ENCODE measurements at places on chromosomes 13 and 19.
A peak's percentile ranks its signal among the peaks of the same experiment; 100 is the strongest.

GRCh38 chr13:35389535-35389934 lies 87.0 kb downstream of the MAB21L1 start:
- DNase-seq = no peak

DNA sequence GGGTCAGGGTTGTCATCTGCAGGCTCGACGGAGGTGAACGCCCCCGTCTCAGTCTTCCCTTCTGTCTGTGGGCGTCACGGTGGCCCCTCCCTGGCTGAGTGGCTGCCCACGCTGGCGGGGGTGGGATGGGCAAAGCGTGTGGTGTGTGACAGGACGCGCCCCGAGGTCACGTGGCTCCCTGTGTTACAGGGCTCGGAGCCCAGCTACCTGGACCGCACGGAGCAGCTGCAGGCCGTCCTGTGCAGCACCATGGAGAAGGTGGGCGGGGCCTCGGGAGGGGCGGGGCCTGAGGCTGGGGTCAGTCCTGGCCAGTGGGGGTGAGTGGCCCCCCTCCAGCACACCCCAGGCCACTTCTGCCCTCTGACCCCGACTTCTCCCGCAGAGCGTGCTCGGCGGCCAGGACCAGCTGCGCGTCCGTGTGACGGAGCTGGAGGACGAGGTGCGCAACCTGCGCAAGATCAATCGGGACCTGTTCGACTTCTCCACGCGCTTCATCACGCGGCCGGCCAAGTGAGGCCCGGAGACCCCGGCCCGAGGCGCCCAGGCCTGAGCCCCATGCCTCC lies 6.3 kb upstream of the GRIN3B start:
- DNase-seq = no peak

DNA sequence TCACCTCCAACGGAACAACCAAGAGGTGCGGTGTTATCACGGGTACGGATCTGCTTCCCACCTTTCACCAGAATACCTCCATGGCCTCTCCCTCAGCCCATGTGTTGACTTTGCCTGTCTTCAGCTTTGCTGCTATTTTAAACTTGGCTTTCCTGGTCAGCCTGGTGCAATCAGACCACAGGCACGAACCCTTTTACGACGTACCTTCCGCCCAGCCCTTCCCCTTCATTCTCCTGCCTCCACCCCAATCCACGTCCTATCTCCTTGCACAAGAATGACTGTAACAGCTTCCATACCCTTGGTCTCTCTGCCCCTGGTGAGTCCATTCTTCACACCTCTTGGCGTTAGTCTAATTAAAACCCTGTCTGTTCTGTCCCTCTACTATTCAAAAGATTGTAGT lies 431.7 kb downstream of the EFNB2 start:
- no peak for DNase-seq

- DNase-seq = peak; percentile 31
Measured at GRCh38 chr13:20161275-20161950, 561 bp upstream of the GJA3 start.

DNA sequence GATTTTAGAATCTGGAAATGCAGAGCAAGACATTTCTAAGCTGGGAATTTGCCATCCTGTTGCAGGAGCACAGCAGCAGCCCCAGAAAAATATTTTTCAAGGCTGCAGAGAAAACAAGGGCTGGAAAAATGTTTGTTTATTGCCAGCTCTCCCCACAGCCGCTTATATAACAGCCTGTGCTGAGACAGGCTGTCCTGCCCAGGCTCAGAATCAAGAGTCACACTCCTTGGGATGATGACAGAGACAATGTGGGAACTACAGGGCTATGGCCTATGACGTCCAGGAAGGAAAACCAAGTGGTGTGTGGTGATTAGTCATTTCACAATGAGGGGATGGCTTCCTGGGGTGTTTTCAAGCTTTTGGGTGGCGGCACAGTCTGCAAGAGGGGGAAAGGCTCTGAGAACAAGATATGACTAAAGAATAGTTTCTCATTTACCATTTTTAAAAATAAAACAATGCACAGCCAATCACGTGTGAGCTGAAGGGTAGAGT lies 136.3 kb upstream of the SERP2 start:
- DNase-seq = no peak

DNA sequence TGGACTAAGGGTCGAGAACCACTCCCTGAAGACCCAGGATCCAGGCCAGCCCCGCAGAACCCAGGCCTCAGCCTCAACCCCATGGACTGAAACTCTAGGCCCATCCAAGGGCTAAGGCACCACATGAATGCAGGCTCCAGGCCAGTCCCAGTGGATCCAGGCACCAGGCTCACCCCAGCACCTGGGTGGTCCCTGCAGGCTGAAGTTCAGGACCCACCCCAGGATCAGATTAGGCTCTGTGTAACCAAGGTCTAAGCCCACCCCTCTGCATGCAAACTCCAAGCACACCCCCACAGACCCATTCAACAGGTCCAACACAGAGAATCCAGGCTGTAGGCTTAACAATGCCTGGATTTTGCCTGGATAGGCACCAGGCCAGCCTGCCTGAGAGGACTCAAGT lies 1876.2 kb downstream of the PCDH9 start:
- no peak for DNase-seq
